ENCODE measurements at places on chromosomes 4 and X.

DNA sequence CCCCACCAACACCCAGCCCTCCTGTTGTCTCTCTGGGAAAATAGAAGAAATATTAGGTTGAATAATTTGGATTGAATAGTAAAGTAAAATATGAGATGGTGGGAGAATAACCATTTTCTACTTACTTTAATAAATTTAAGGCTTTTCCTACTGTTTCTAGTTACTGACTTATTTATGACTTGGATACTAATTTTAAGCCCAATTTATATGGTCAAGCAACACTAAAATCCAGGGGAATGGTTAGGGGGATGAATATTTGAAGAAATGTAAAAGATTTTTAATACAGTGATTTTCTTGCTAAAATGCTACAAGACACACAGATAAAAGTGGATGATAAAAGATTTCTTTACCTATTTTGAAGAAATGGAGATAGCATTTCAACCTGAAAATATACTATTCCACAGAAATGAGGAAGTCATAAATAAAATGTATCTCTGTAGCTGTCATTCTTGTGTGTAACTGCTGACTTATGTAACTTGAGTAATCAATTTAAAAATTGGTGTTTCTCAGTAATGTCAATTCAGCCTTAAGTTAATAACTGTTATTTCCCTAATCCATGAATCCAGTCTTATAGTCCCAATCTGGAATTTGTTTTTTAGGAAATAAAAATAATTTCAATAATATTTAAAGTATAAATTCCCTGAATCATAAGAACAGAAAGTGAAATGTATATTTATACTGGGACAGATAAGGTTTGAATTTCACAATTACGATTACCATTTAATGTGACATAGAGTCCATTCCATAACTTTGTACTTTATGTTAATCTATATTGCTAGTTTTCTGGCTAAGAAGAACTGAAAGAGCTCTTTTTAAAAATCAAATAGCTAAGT, 24.3 kb upstream of the IL2 start:
- DNase-seq: no peak

GRCh38 chrX:70769659-70770227, 138.8 kb downstream of the TEX11 start:
- DNase-seq: no peak

- DNase-seq: no peak
These were observed 126.5 kb upstream of the WDFY3 start for GRCh38 chr4:85092943-85093342.

GRCh38 chrX:100591256-100592051, 6.7 kb downstream of the TNMD start:
- no peak for DNase-seq

- DNase-seq: no peak
These were observed 647.4 kb downstream of the BCOR start for GRCh38 chrX:39450234-39450977.

- no peak for DNase-seq
These were observed 300.2 kb downstream of the PCDH7 start for GRCh38 chr4:31020363-31020762.

DNA sequence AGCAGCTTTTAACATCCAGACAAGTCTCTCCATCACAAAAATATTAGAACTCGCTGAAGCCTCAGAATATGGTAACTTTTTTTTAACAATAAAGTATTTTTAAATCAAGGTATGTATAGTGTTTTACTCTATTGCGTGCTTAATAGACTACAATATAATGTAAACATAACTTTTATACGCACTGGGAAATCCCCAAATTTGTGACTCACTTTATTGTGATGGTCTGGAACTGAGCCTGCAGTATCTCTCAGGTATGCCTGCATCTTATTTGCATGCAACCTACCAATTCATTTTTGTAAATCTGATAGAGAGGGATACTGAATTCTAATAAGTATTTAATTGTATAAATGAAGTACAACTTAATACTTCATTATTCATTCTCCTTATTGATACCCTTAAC, 823.5 kb downstream of the ADGRL3 start:
- DNase-seq: no peak

GRCh38 chr4:44931720-44932119, 205.4 kb upstream of the GNPDA2 start:
- no peak for DNase-seq

- DNase-seq: no peak
These were observed 1002.7 kb upstream of the PABPC4L start for GRCh38 chr4:135204311-135204710.

DNA sequence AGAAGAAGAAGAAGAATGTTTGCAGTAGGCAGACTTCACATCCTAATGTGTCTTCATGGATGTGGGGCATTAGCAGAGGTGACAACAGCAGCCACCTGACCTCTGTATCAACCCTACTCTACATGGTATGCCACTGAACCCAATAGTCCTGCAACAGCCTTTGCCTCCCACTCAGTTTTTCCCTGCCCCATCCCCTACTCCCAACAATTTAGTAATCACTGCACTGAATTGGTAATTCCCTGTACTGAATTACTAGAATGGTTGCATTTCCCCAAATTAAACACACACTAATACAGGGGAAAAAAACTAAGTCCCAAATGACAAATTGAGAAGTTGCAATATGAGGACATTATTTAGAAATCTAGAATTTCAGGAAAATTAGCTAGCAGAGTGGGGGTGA, 31.4 kb upstream of the FAM241A start:
- no peak for DNase-seq

Data from SIG-M5 (cell line).